Esophagus squamous epithelium (tissue), 5 donors: ENCODE measurements at places on chromosomes 16 and 17. TPM values are rescaled to one million over a fixed set of nuclear protein-coding genes. Genes with fewer than 3 reads are reported as not detected.

PNMT gene
- 0.26 TPM for total RNA-seq

DNA sequence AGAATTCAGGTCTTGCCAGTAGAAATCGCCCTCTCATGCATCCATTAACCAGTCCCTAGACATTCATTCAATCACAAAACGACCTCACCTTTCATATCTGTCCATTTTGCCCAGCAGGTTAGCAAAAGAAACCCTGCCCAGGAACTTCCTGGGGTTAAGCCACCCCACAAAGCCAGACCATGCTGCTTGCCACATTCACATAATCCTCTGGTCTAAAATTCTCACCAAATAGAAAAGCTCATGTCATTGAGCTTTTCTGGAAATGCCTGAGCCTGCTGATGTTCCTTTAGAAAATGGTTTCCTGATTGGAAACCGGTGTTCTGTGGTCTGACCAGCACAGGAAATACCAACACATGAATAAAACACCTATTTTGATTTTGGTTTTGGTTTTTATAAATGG lies 21.6 kb upstream of the DYNLRB2 start:
- DNase-seq = no peak
- H3K27ac ChIP-seq = no peak overlapping the region
- no peak overlapping the region for H3K4me3 ChIP-seq

- no peak overlapping the region for H3K4me3 ChIP-seq
- H3K27me3 ChIP-seq = no peaks in the 10 kb centered on the region
- no peak overlapping the region for H3K27ac ChIP-seq
- H3K4me1 ChIP-seq = no peaks in the 10 kb centered on the region
- no peak for DNase-seq
- H3K36me3 ChIP-seq = no peaks in the 10 kb centered on the region
Measured at GRCh38 chr16:8293413-8293812, 296.9 kb downstream of the TMEM114 start.

PDILT gene
- not detected for total RNA-seq

GRCh38 chr17:79558091-79558900 lies 52.6 kb downstream of the RBFOX3 start:
- DNase-seq = no peak
- no peaks in the 10 kb centered on the region for H3K36me3 ChIP-seq
- H3K27me3 ChIP-seq = no peaks in the 10 kb centered on the region
- H3K4me3 ChIP-seq = no peak overlapping the region
- no peak overlapping the region for H3K27ac ChIP-seq
- no peaks in the 10 kb centered on the region for H3K4me1 ChIP-seq

ZFP90 gene
- total RNA-seq = 10.8 TPM

KRT39 gene
- not detected for total RNA-seq

DNA sequence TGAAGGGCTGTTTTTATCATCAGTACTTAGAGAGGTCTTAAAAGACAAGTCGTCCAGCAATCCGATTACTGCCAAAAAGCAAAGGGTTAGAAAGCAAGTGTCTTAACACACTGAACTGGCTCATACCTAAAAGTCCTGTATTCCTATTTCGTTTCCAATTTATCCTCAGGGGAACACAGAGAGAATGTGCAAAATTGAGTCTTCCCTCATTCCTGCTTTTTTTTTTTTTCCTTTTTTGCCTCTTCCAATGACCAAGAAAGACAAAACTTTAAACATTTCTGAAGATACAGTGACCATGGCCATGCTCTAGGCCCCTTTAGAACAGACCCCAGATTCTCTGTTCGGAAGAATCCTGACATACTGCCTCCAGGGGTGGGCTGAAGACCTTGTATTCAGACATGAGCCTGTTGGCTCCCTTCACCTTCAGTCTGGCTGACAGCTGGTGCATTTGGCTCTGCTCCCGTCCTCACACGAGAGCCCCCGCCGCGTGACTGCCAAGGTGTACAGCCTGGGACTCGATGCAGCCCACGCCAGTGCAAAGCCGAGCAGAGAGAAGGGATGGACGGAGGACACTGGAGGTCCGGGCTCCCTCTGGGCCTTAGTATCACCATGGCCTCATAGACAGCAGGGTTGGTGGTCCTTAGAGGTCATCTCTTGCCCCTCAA lies 47.0 kb downstream of the COTL1 start:
- peaks cover 8% of the 10 kb centered on the region for H3K36me3 ChIP-seq
- H3K27ac ChIP-seq = no peak overlapping the region
- H3K27me3 ChIP-seq = no peaks in the 10 kb centered on the region
- no peak overlapping the region for H3K4me3 ChIP-seq

DNA sequence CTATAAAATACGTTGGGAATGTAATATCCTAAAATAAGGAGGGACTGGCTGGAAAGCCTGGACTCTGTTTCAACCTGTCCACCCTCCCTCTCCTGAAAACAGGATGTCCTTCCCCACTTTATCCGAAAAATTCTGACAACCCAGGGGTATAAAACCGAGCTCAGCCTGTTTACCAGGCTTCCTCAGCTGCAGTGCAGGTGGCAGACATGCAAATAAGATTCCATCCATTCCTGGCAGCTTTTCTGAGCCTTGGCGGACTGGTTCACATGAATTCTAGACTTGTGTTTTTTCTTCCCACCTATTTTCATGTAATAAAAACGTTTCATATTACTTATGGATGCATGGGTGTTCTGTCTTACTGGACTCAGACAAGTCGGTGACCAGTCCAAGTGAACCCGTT lies 479.3 kb downstream of the KCNJ18 start:
- no peak overlapping the region for H3K4me3 ChIP-seq
- no peaks in the 10 kb centered on the region for H3K36me3 ChIP-seq
- DNase-seq = no peak

- H3K36me3 ChIP-seq = no peaks in the 10 kb centered on the region
- H3K4me1 ChIP-seq = no peaks in the 10 kb centered on the region
- H3K27me3 ChIP-seq = no peaks in the 10 kb centered on the region
Measured at GRCh38 chr16:8199390-8199789, 390.9 kb downstream of the TMEM114 start.

GRCh38 chr17:38442548-38442947 lies 14.3 kb downstream of the ARHGAP23 start:
- H3K36me3 ChIP-seq = no peaks in the 10 kb centered on the region
- H3K27ac ChIP-seq = no peak overlapping the region
- H3K4me1 ChIP-seq = peaks cover 59% of the 10 kb centered on the region
- DNase-seq = no peak
- H3K27me3 ChIP-seq = no peaks in the 10 kb centered on the region

- peaks cover 19% of the 10 kb centered on the region for H3K4me1 ChIP-seq
- no peak for DNase-seq
- H3K36me3 ChIP-seq = no peaks in the 10 kb centered on the region
Measured at GRCh38 chr16:31274831-31275816, 15.3 kb downstream of the ITGAM start.

- no peak overlapping the region for H3K27ac ChIP-seq
- no peaks in the 10 kb centered on the region for H3K4me1 ChIP-seq
- no peak for DNase-seq
- no peak overlapping the region for H3K4me3 ChIP-seq
Measured at GRCh38 chr17:80380555-80381002, 34.4 kb upstream of the ENDOV start.
